ENCODE measurements at places on chromosomes 3 and 15.

- no peak for DNase-seq
These were observed 108.5 kb downstream of the CHSY1 start for GRCh38 chr15:101143321-101143720.

GRCh38 chr3:46898321-46899150, 21.0 kb downstream of the PTH1R start:
- DNase-seq = no peak

GRCh38 chr3:46847744-46848143, 15.5 kb downstream of the MYL3 start:
- DNase-seq = no peak

- DNase-seq = no peak
These were observed 172.0 kb downstream of the VPS13C start for GRCh38 chr15:61888074-61888780.

- DNase-seq = no peak
These were observed 11.0 kb upstream of the ADCY5 start for GRCh38 chr3:123459862-123460261.

GRCh38 chr3:13040361-13041074, 32.7 kb downstream of the IQSEC1 start:
- no peak for DNase-seq

DNA sequence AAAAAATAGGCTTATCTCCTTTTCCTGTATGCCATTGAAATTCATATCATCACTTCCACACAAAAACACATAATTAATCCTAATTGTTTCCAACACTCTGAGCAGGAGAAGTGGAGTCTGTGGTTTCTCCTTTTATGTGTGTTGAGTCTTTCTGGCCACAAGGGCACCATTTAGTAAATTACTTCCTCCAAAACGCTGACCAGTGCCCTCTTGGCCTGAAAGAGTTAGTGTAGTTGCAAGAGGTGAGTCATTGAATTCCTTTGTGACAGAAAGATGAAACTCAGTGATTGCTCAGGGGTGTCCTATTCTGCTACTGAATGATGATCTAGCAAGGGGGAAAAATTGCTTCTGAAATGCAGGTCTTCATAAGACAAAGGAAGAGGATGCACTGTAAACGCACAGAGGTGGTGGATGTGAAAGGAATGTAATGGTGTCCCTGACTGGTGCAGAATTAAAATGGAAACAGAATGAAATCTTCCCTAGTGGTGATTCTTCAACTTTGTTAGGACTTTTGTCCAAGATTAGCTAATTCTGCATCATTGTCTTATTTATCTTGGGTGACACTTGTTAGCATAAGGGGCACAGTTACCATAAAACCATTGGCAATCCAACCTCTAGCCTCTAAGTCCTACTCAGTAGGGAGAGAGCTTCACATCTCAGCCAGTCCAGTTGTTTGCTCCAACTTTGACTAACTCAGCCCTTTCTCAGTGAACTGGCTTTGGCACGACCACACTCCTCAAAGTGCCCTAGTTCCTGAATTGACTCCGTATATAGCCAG, 208.4 kb upstream of the NANOGP8 start:
- DNase-seq = no peak

- no peak for DNase-seq
These were observed 683.7 kb upstream of the CBLB start for GRCh38 chr3:106552351-106553043.

DNA sequence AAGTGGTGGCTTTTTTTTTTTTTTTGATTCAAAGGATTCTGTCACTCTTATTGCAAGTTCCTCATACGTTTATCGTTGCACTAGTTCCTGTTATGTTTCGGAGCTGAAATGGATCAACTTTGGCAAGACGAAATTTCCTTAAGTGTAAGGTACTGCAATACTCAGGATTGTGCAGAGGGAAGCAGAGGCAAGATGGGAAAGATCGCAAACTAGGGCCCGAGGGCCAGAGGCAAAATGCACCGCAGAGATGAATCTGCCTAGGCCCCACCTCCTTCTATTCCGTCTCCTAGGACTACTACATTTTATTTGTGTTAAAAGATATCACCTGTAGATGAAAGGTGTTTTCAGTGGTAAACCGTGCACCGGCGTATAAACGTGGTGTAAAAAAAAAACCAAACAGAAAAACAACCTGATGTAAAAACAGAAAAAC, 331 bp downstream of the RNU6-1 start:
- no peak for DNase-seq

DNA sequence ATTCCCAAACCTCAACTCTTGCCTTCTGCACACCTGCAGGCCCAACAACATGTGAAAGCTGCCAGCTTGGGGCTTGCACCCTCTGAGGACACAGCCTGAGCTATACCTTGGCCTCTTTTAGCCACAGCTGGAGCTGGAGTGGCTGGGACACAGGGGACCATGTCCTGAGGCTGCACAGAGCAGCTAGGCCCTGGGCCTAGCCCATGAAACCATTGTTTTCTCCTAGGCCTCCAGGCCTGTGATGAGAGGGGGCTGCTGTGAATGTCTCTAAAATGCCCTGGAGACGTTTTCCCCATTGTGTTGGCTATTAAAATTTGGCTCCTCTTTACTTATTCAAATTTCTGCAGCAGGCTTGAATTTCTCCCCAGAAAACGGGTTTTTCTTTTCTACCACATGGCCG, 7.2 kb downstream of the ZKSCAN7 start:
- no peak for DNase-seq

DNA sequence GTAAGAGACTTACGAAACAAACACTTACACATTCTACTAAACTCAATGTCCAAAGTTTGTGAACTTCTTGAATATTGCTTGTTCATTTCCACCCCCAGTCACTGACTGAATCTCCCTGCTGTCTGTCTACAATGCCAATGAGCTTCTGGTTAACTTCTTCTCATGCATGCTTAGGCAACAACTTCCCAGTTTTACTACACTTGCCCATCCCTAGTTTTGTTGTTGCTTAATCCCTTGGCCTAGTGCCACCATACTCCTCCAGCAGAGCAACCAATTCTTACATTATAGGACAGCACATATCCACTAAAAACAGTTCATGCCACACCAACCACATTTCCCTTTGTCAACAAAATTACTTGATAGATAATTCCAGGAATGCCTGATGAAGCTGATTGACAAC, 40.9 kb upstream of the CCR2 start:
- DNase-seq = no peak

DNA sequence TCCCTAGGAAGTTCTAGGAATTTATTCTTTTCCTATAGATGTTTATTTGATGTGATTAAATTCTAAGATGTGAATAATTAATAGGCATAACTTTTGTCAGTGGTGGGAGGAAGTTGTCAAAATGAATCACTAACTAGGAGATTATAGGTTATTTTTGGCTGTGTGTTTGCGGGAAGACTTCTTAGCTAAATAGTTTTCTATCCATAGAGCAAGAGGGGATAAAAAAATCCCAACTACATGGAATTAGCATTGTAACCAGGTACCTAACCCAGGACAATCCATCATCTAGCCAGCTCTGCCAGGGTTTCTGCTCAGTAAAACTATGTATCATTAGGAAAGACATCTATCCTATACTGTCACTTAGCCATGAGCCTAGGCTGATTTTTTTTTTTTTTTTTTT, 23.9 kb downstream of the SLC30A4 start:
- DNase-seq = no peak

GRCh38 chr3:155497930-155498647, 204.6 kb upstream of the STRIT1 start:
- DNase-seq = no peak

- DNase-seq = no peak
These were observed 11.2 kb upstream of the KBTBD12 start for GRCh38 chr3:127903611-127904375.

- no peak for DNase-seq
These were observed 585.6 kb upstream of the ZNF717 start for GRCh38 chr3:76370749-76371520.

GRCh38 chr3:59995563-59995962, 945.7 kb upstream of the CFAP20DC start:
- DNase-seq = no peak

GRCh38 chr3:64556046-64556445, 131.8 kb downstream of the ADAMTS9 start:
- no peak for DNase-seq

DNA sequence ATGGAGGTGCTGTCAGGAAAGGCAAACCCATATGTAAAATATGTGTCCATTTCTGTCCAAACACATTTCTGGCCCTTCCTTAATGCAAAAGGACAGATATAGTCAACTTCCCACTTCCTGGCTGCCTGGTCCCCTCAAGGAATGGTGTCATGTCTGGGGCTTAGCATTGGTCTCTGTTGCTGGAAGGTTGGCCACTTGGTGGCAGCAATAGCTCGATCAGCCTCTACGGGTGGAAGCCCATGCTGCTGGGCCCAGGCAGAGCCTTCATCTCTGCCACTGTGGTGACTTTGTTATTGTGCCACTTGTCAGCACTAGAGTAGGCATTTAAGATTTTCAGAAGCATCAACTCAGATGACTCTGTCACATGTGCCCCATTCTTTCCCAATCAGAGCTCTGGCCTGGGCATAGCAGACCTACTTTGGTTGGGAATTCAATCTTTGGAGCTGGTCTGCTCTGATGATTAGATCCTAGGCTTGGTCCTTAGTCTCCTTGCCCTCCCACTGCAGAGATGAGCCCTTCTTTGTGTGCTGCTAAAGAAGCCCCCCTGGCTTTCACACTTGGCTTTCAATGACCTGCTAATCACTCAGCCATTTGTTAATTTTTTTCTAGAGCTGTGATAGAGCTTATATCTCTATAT, 51.0 kb upstream of the SPSB4 start:
- DNase-seq = no peak

- no peak for DNase-seq
These were observed 159.8 kb downstream of the CGGBP1 start for GRCh38 chr3:87898971-87899370.

GRCh38 chr15:72685301-72685924, 569 bp downstream of the HIGD2B start:
- DNase-seq = no peak

- no peak for DNase-seq
These were observed 27.4 kb downstream of the GOLM2 start for GRCh38 chr15:44315773-44316465.

DNA sequence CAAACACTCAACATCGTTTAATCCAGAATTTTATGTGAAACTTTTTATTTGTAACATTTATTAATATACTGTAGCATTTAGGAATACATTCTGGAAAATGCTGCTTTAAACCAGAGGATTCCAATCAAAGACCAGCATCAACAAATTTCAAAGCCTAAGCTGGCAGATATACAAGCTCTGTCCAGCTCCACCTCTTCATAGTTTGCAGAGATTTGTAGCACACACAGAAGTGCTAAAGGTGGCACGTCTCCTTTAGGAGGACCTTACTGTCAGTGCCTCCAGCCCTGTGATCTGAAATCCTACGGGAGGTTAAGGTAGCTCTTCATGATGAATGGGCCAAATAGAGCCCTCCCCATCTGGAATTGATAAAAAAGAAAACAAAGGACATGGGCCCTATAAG, 329.7 kb upstream of the NECTIN3 start:
- no peak for DNase-seq

GRCh38 chr15:58221591-58222241, 83.5 kb downstream of the AQP9 start:
- DNase-seq = no peak

DNA sequence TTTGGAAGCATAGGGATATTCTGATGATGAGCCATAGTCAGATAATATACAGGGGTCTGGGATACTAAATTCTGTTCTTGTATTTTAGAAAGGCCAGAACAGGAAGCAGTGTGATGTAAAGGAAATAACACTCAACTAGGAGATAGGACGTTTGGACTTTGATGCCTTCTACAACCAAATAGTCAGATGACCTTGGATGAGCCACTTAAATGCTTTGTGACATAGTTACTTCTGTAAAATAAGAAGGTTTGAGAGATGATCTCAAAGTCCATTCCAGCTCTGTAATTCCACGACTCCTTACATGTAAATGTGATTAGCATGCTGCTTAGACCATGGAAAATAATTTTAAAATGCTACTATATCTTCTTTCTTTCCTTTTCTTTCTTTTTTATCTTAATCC, 29.5 kb upstream of the CCDC54 start:
- no peak for DNase-seq

GRCh38 chr15:71330638-71331162, 215.4 kb downstream of the THSD4 start:
- no peak for DNase-seq

- no peak for DNase-seq
These were observed 16.5 kb downstream of the CCRL2 start for GRCh38 chr3:46423588-46423987.

- DNase-seq = no peak
These were observed 26.7 kb upstream of the SNRK start for GRCh38 chr3:43259626-43260025.

GRCh38 chr15:74725225-74725774, at the start of gene CYP1A1:
Gene CYP1A1, minus strand, starts transcription at chr15:74725528. Its CDS starts 2,431 bp downstream, at chr15:74723097.
- DNase-seq = no peak

GRCh38 chr3:9066141-9066540, 102.9 kb upstream of the RAD18 start:
- no peak for DNase-seq

GRCh38 chr3:50523279-50523811, 19.9 kb upstream of the CACNA2D2 start:
- DNase-seq = no peak

Data from activated CD4-positive, CD25-positive, alpha-beta regulatory T cell treated with anti-CD3 and anti-CD28 coated beads, Interleukin-2, amount 50 U/mL, for 16 hours (primary cell).